Skin of body (tissue), 3 donors: ENCODE measurements at places on chromosomes 6 and 20.

DNA sequence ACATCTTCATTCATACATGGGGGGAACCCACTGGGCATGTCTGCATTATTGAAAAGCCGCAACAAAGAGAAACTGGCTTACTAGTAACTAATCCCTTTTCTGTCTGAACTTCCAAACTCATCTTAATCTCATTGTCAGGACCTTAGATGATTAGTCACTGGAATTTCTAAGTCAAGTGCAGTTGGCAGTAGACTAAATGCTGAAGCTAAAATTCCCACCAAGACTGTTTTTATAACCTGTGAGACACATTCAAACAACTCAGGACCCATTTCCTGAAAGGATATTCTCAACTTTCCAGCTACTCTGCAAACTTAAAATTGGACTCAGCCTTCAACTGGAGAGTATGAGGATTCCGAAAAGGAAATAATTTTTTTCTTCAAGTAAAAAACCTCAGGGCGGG is 94.8 kb upstream of the SCAF8 start:
- peak; percentile 19 for DNase-seq

GRCh38 chr20:62662422-62662821 is 20.1 kb downstream of the SLCO4A1 start:
- no peak for DNase-seq

- DNase-seq: no peak
Observed at GRCh38 chr6:1703923-1704322, 94.2 kb downstream of the FOXC1 start.

DNA sequence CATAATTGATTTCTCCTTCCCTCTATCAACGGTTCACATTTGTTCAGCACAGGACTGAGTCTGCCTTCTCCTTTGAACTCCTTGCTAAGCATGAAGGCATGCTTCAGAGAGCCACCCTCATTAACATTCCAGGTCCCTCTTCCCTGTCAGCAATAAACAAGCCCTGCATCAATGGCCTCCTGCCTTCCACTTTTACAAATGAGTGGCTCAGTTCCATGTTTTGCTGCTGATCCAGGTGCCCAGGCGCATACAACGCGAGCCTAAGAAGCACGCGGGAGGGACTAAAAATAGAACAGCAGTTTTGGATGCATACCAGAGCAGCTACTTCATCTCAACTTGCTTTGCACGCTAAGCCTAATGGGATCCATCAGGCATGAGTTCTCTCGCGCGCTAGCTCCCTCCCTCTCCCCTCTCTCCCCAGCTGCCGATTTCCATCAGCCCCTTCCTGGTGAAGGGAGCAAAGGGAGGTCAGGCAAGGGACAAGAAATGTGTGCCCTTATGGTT is 53.4 kb downstream of the TRAF3IP2 start:
- DNase-seq: peak; percentile 99

DNA sequence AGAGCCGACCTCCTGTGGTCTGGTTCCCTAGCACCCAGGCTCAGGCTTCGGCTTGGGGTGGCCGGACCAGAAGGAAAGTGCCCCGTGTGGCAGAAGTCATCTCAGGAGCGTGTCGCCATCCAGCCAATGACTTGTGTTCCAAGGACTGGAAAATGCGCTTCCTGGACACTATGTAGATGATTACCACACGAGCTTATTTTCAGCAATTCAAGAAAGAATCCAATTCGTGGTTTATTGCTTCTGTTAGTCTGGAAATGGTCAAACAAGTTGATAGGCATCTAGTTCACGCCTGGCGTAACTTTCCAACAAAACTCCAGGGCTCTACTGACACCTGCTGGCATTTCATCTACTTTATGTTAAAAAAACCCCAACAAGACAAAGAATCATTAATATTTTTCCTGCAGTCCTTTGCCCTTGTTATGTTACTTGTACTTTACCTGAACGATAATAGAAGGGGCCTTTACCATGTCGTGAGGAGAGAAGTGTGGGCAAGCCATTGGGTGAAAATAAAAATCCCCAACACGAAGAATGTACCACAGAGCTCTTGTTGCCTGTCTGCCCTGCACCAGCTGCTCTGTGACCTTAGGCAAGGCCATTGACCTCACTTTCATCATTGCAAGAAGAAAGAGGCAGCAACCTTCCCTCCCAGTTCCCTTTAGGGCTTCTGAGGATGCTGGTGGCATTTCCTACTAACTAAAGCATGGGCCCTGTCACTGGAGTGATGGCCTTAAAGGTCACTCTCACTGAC is 154.7 kb upstream of the LAMP5 start:
- peak; percentile 53 for DNase-seq

- no peak for DNase-seq
Observed at GRCh38 chr6:62480544-62480943, 194.5 kb upstream of the KHDRBS2 start.

DNA sequence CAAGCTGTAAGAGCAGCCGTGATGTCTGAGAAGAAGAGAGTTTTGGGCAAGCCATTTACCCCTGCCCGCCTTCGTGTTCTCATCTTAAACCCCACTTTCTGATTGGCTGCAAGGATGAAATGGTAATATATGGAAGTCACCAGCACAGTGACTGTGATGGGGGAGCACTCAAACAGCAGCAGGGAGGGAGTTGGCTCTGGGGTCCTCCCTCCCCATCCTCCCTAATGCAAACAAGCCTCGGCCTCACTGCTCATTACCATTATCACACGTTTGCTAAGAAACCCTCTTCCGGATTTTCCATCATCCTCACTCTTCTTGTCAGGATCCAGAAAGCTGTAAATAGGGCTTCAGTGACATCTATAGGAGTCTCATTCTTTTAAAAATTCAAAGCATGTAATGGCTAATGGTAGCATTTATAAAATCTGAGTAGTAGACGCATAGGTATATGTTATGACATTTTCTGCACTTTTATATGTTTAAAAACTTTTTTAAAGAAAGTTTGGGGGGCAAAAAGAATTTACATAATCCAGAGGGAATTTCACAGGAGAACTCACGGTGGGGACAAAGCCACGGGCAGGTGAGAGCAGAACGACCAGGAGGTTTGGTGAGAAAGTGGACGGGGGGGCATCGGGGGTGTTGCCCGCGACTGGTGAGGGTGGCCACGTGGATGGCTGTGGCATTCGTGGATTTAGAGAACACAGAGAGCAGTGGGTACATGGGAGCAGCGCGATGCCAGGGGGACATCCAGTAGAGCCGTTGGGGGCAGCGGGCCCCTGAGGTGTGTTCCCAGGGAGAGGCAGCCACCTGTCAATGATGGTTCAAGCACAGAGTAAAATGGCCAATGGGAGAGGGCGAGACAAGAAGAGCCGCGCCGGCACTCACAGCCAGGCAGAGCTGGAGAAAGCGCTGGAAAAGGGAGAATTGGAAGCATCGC is 29.6 kb downstream of the SUMO4 start:
- no peak for DNase-seq

GRCh38 chr6:154245506-154245905 is 111.1 kb downstream of the IPCEF1 start:
- DNase-seq: no peak

DNA sequence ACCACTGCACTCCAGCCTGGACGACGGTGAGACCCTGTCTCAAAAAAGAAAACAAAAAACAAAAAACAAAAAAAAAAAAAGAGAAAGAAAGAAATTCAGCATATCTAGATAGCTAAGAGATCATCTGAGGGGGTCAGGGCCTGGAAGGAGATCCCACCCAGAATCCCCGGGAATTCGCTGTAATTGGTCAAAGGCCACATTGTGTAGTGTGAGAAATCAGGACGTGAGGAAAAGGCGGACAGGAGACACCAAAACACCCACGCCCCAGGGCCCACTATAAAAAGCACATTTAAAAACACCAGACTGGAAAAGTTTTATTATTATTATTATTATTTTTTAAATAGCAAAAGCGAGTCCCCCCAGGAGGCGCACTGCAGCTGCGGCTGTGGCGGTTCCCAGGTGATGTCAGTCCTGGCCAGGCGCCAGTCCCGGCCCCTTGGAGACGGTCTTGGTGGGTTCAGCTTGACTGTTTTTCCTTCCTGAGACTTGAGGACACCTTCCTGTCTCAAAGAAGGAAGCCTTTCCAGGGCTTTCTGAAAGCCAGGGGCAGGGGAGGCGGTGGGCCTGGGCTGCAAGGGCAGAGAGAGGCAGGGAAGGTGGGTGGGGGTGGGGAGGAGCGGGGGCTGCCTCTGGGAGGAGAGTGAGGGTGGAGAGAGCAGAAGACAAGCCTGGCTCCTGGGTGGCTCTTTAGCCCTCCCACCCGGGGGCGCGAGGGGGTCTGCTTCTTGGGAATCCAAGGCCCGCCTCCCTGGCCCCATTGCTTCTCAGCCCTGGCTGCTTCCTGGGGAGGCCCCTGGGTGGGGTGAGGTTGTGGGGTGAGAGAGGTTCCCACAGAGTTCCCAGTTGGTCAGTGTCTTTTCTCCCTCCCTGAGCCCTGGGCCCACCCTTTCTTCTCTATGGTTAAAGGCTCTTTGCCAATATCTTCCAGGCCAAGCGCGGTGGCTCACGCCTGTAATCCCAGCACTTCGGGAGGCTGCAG is 14.5 kb downstream of the TCF15 start:
- DNase-seq: peak; percentile 7

GRCh38 chr6:108594640-108595039 is 33.9 kb downstream of the FOXO3 start:
- no peak for DNase-seq

GRCh38 chr6:160400446-160400845 is 52.3 kb downstream of the SLC22A3 start:
- no peak for DNase-seq

GRCh38 chr6:120274547-120274946 is 925.0 kb upstream of the MAN1A1 start:
- DNase-seq: no peak

DNA sequence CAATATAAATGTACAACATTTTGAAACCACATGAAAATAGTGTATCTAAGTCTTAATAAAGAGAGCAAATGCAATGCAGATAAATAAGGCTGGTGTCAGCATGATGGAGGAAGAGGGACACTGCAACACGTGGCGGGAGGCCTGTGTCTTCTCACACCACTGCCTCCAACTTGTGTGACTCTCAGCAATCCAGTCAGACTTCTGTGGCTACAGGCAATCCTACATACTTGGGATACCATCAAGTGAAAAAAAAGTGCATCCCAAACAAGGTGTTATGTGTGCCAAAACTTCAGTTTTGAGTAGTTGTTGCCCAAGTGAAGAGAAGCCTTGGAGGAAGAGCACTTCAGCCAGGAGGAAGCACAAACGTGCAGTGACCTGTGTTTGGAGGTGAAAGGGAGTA is 68.6 kb downstream of the PKIB start:
- DNase-seq: no peak

- no peak for DNase-seq
Observed at GRCh38 chr6:159640722-159641482, 52.1 kb downstream of the SOD2 start.

DNA sequence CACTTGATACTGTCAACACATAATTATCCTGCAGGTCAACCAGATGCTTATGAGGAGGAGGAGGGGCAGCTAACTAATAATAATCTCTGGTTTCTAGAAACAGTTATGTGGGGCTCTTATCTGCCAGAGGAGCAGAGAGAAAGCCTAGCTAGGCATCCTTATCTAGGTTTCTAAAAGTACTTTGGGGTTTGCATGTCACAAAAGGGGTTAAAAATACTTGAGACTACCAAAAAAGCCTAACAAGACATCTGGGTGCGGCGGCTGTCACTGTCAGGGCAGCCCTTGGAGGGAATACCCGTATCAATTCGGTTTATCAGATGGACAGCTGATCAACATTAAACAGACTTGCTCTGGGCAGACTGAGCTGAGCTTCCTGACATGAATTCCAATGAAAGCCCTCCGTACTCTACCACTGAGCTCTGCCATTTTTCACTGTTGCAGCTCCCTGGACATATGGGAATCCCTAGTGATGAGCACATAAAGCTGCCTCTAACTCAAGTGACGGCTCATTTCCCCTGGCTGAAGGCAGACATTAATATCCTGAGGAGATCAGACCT is 166.6 kb downstream of the PDSS2 start:
- DNase-seq: no peak

GRCh38 chr20:60804918-60805630 is 447.0 kb upstream of the CDH4 start:
- no peak for DNase-seq

- no peak for DNase-seq
Observed at GRCh38 chr6:31901415-31901952, 402 bp downstream of the ZBTB12 start.

GRCh38 chr20:35243986-35244385 is 17.5 kb downstream of the MMP24 start:
- DNase-seq: no peak

DNA sequence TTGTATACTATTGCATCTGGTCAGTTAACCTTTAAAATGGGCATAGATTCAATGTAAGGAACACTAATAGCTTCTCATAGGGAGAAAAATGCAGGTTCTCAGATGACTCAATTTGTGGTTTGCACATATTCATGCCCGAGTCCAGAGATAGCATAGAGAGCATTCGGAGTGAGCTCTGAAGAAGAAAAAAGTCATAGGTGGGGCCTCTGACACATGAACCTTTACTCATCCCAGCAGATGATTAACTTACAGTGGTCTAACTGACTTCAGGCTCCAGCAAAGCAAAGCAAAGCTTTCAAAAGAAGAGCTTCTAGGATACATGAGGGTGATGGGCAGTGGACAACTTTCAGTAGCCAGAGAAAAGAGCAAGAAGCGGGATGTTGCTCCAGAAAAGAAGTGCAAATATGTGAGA is 55.3 kb upstream of the BTN3A2 start:
- no peak for DNase-seq

GRCh38 chr6:72976484-72976883 is 248.8 kb downstream of the KHDC1L start:
- DNase-seq: no peak

DNA sequence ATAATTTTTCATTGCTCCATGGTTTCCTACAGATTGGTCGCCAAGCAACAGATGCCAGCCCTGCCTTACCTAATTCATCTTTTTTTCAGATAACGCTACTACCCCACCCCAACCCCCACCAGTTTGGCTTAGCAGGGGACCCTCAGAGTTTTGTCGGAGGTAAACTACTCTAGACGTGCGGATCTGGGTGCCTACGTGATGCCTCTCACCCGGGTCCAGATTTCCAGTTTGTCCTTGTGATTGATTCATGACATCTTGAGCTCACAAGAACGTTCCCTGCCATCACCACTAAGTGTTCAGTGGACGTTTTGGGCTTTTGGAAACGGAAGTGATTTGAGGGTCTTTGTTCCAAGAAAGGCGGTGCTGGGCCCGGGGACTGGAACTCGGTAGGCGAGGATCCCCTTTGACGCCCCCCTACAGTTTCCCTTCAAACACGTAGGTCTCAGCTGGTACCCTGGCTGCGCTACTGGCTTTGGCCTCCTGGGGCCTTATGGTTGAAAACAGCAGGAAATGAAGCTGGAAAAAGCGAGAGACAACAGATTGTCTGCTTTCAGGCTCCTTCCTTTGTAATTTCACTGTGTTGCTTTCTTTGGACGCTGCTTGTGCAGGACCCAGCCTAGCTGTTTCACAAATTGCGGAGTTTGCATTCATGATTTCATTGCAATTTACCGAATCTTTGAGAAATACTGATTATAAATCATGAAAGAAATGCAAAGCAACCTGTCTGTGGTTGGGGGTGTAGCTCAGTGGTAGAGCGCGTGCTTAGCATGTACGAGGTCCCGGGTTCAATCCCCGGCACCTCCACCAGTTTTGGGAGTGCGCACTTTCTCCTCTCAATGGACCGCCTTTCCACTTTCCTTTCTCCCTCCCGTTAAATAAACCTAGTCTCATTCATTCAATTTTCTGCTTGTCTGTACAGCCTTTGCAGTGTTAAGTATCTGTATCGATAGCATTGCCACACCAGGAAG is 81.0 kb downstream of the GPX5 start:
- peak; percentile 46 for DNase-seq
